Osteoblast (primary cell): ENCODE measurements at places on chromosomes 13 and 19. TPM values are rescaled to one million over a fixed set of nuclear protein-coding genes. Genes with fewer than 3 reads are reported as not detected.

Gene TEKTIP1
- not detected in 2 replicates for total RNA-seq

Gene NMRK2
- total RNA-seq, result not detected in 2 replicates

Gene OR4F17
- not detected in 2 replicates for total RNA-seq

GRCh38 chr13:113864273-113864890 lies 506 bp upstream of the GAS6 start:
- H3K4me3 ChIP-seq, result peak overlapping the region; percentile 78
- peak overlapping the region; percentile 65 for H3K27ac ChIP-seq
- DNase-seq, result peak; percentile 97
- H3K4me1 ChIP-seq, result peaks cover 31% of the 10 kb centered on the region
- H3K36me3 ChIP-seq, result peaks cover 17% of the 10 kb centered on the region

DNA sequence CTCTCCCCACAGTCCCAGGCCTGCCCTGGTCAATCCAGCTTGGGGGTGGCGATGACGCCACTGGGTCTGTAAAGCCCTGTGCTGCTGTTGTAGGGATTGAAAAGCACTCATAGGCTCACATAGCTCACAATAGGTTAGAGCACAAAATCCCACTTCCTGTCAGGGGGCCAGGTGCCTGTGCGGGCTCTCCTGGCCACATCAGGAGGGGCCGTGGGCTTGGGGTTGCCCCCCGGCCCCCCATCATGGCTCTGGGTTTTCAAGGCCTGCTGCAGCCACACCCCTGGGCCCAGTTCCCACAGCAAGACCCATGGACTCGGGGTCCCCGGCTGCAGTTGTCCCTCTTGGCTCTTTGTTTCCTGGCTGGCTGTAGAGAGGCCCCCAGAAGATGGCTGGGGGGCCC lies 62.9 kb downstream of the SMARCA4 start:
- no peaks in the 10 kb centered on the region for H3K27me3 ChIP-seq
- H3K4me1 ChIP-seq, result peaks cover 31% of the 10 kb centered on the region
- H3K36me3 ChIP-seq, result peaks cover 90% of the 10 kb centered on the region

DNA sequence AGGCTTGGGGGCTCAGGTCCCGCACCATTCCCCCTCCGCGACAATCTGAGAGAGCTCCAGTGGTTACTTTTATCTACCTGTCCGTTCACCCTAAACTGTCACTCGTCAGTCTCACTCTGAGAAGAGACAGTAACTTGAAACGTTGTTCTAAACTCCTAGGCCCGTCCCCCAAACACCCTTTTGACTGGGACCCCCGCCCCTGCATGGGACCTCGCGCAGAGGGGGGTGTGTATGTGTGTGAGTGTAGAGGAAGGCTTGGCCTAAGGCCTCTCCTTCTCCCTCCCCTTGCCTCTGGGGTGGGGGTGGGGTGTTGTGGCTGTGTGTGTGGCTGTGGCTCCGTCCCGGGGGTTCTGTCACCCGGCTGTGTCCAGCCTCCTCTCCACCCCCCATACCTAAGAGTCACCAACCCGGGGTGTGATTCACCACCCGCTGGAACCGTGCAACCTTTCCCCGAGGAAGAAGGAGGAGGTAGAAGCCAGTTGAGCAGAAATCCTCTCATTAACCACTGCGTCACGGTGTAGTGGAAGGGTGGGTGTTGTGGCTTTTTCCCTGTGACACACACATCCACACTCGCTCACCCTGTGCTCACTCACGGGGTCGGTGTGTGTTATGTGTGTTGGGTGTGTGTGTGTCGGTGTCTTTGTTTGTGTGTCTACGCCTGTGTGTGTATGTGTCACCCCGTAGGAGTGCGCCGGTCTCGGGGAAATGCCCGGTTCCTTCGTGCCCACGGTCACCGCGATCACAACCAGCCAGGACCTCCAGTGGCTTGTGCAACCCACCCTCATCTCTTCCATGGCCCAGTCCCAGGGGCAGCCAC lies 2.4 kb downstream of the FOSB start:
- peak overlapping the region; percentile 97 for H3K27ac ChIP-seq
- H3K27me3 ChIP-seq, result no peaks in the 10 kb centered on the region
- peak overlapping the region; percentile 95 for H3K4me3 ChIP-seq
- H3K4me1 ChIP-seq, result peaks cover 21% of the 10 kb centered on the region
- H3K36me3 ChIP-seq, result peaks cover 8% of the 10 kb centered on the region
- peak; percentile 93 for DNase-seq

GRCh38 chr13:26473571-26474230 lies 83.8 kb upstream of the WASF3 start:
- H3K27me3 ChIP-seq, result no peaks in the 10 kb centered on the region
- no peak overlapping the region for H3K4me3 ChIP-seq
- peaks cover 9% of the 10 kb centered on the region for H3K4me1 ChIP-seq
- DNase-seq, result no peak
- H3K36me3 ChIP-seq, result no peaks in the 10 kb centered on the region
